Tibial artery (tissue), 4 donors: ENCODE measurements at places on chromosomes 3 and 15.
A peak's percentile ranks its signal among the peaks of the same experiment; 100 is the strongest.

DNA sequence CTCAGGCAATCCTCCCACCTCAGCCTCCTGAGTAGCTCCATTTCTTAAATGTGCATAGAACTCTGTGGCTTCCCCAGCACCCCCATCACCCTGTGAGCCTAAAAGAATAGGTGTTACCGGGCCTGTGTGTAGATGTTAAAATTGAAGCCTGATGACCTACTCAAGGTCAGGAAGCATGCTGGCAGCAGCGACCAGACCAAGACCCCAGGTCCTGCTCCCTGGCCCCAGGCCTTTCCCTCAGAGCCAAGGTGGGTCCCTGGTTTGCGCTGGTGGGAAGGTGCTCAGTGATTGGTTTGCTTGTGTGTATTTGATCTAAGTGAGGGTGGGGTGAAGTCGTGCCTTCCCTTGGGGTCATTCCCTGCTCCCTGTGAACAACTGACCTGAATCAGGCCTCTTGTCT, 18.4 kb upstream of the CRABP1 start:
- no peak for DNase-seq

- DNase-seq, result no peak
Observed at GRCh38 chr3:13718436-13718835, 161.4 kb downstream of the WNT7A start.

GRCh38 chr15:68277131-68277602, 378 bp upstream of the FEM1B start:
- DNase-seq, result peak; percentile 54

DNA sequence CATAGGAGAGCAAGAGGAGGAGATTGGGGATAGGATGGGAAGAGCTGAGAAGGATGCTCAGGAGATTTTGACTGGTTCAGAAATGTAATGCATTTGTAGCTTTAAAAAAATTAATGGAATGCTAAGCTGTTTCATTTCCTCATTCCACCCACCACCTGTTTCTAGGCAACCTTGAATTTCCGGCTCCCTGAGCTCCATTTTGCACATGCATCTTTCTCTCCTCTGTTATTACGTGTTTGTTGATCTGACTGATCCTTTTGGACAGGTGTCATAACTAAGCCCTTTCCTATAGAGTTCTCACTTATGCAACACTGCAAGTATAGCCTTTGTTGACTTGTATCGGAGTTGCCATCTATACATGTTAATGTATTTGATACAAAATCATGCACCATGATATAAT, 4.3 kb downstream of the TMPRSS7 start:
- no peak for DNase-seq

- no peak for DNase-seq
Observed at GRCh38 chr15:40111888-40112287, 3.2 kb upstream of the BMF start.

- no peak for DNase-seq
Observed at GRCh38 chr3:166324401-166324800, 487.2 kb upstream of the BCHE start.

GRCh38 chr3:54891540-54891897, 36.3 kb downstream of the LRTM1 start:
- DNase-seq, result peak; percentile 82

DNA sequence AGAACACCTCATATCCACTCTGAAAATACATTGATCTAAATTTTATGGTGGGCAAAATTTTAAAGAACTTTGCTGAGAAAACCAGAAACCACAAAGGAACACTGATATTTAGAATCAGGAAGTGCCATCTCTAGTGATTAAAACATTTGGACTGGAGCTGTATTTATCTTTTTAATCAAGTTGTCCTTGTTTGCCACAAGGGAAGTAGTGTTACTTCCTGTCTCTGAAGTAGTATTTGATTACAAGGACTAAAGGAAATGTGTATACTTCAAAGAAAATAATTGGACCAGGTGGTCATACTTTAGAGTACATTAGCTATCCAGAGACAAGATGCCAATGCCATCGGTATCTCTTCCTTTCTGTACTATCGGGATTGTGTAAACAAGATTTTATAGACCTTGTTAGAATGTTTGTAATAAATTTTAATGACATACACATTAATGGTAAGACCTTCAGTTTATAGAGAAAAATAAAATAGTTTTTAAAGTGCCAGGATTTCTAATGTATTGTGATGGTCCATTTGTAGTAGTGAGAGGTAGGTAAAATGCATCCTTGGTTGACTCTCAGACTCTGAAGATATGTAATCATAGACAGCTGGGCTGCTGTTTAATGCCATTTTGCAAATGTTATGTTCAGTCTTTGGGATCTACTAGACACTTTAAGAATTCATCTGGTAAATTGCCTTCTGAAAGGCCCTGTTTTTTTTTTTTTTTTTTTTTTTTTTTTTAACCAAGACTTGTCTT, 131.9 kb downstream of the B3GALNT1 start:
- DNase-seq, result no peak

DNA sequence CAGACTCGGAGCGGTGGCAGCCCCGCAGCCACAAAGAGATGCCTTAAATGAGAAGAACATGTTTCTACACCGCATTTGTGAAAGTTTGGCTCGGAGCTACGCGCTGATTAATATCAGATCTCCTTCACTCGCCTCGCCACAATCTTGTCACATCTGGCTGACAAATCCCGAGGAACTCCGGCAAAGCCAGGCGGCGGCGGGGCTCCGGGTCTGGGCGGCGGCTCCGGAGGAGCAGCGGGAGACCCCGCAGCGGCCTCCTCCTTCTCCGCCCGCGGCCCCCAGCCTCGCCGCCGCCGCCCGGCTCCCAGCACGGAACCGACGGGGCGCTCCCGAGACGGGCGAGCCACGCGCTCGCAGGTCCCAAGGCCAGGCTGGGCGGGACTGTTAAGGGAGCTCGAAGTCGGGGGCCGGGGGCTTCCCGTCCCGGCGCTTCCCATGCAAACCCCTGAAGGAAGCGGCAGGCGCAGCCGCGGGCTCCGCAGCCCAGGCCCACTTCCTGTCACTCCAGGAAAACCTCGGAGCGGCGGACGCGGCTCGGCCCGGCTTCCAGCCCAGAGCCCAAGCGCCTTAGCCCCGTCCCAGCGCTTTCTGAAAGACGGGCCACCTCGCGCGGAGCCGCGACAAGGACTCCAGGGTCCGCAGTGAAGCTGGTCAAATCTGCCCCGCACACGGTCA, 1.2 kb downstream of the BNC1 start:
- DNase-seq, result no peak

DNA sequence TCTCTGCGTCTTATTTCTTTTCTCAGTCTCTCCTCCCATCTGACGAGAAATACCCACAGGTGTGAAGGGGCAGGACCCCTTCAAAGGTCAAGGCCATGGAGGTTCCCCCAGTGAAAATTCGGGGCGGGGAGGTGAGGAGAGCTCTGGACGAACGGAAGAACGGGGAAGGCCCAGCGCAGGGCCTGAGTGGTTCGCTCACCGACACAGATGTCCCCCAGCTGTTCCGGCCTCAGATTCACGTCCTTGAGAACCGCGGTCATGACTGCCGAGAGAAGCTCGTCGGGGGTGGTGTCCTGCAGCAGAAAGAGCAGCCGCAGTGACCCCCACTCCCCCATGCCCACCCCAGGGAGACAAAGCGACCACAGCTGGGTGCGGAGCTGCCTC, 542 bp downstream of the ACAA1 start:
- no peak for DNase-seq

GRCh38 chr15:69782809-69783208, 314.9 kb downstream of the TLE3 start:
- no peak for DNase-seq

DNA sequence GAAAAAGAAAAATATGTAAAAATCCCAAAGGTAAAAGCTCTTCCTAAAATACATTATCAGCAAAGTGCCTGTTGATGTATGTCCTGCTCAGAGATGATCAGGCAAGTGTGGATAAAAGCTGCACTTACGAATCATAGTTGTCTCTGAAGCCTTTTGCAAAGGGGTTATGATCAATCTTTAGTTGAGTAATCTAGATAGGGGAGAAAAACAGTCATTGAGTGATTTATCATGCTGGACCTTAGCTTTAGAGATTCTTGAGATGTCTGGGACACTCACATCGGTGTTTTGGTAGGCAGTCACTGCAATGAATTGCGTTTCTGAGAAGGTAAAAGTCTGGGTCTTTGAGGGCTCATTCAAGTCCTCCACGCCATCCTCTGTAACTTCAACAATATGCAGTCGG, 3.7 kb downstream of the EOMES start:
- DNase-seq, result no peak

DNA sequence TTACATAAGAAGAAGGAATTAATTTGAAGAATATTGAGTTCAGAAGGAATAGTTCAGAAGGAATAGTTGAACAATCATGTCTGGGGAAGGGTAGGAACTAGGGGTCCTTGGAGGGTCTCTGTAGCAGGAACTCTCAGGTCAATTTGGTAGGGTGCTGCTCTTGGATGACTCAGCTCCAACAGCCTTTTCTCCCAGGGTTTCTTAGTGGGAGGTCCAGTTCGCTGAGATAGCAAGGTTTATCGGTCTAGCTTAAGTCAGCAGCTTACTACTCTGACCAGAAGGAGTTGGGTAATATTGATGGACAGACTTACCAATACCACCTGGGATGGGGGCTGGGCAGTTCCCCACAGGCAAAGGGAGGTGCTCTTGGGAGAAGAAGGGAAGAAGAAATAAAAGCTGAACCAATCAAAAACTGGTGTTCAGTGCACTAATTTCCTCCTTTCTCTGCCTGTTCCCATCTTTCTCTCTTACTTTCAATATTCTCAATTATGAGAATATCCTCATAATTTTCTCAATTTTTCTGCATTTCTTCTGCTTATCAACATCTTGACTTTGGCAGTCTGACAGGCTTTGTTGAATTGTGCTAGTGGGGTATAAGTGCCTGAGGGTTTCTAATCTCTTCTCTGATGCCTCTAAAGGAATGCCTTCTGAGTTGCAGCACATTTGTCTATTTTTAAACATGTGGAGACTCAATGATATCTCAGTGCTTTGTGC, 14.4 kb upstream of the MITF start:
- DNase-seq, result no peak

- DNase-seq, result no peak
Observed at GRCh38 chr3:105834768-105835167, 34.0 kb downstream of the CBLB start.

DNA sequence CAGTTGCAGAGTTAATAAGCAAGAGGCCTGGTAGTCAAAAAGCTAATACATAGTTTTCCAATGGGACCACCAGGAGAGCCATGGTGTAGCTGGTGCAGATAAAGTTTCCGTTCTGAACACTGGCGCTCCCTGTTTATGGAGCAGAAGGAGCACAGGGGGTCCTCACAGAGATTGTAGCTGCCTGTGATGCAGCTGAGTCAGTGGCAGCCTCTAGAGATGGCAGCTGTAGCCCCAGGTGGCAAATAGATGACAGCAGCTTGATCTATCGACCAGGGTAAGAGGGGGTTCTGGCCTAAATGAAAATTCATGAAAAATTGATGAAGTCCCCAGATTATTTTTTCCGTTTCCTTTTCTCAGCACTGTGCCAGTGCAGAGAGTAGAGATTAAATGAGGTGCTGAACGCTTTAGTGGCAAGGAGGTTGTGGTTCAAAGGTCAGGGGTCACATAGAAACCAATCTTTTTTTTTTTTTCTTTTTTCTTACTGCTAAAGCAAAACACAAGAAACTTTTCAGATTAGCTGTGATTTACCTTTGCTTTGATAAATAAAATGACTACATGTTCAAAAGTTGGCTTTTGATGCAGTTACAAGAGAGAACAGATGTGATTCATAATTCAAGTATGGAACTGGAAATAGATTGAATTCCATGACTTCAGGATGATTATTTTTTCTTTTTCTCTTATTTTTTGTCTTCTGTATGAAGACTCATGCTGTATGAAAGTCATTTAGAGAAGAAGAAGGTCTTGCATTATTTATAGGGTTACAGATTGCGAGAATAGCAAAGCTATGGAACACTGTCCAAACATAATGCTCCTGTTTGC, 63.3 kb downstream of the ROBO2 start:
- DNase-seq, result no peak

- no peak for DNase-seq
Observed at GRCh38 chr3:119570229-119570628, 9.1 kb upstream of the ADPRH start.

GRCh38 chr3:61358364-61358763, 107.1 kb upstream of the FHIT start:
- DNase-seq, result peak; percentile 72

- no peak for DNase-seq
Observed at GRCh38 chr3:87272718-87273341, 3.6 kb downstream of the POU1F1 start.

DNA sequence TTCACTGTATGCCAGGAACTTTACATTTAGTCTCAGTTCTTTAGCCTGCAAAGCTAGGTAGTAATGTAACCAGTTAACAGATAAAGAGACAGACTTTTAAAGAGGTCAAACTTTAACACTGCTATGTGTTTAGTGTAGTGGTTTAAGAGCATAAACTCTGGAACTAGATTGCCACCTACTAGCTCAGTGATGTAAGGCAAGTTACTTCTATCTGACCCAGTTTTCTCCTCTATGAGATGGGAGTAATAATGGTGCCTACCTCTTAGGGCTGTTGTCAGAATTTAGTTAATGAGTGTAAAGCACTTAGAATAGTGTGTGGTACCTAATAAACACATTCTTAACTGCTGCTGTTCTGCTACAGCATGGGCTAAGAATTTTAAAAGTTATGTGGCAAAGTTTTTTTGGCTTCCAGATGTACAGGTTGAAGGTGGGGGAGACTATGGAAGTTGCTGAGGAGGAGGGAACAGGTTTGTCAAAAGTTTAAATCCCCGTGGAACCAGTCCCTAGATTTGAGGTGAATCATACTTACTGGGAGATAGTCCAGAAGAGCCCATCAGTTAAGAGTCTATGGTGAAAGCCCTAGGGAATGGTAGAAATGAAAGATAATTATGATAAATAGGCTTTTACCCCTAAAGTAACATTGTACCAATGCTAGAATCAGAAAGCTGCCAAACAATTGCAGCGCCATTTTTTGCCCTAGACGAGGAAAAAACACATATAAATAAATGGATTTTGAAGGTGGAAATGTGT, 13.9 kb downstream of the TSC22D2 start:
- DNase-seq, result no peak

DNA sequence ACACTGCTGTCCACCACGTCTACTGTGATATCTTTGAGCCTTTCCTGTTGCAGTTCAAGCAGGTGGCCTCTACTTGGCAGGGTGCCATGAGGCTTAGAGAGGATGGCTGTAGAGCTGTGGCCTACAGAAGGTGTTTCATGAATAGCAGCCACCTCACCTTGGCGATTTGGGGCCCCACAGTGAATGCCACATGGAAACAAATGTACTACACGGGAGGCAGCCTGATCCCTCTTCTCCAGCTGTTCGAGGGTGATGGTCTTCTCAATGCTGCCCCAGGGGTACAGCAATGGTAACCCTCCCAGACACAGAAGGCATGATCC, 70.7 kb downstream of the FAM43A start:
- no peak for DNase-seq

DNA sequence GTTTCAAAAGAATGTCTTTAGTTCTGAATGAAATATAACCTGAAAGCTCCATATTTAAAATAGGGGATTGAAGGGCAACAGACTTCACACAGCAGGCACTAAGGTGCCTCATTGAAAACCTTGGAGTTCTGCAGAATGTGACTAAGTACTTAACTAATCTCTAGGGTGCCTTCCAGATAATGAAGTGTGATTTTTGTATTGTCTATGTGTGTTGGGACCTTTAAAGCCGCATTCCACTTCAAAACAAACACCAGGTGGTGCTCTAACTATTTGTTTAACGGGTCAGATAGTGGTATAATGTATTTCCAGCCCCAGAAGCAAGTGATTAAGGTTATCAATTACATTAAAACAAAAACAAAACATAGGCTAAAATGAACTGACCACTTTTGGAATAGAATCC, 28.0 kb downstream of the TFG start:
- DNase-seq, result no peak

- DNase-seq, result peak; percentile 70
Observed at GRCh38 chr15:46312133-46312740, 677.4 kb downstream of the SQOR start.

- DNase-seq, result no peak
Observed at GRCh38 chr3:117665296-117665695, 955.7 kb downstream of the TUSC7 start.

- DNase-seq, result no peak
Observed at GRCh38 chr3:196344663-196345062, 6.5 kb upstream of the TM4SF19 start.
